CD4-positive, alpha-beta T cell treated with Interleukin-1 beta for 1 hour (primary cell): ENCODE measurements at places on chromosomes 7 and 10.

- DNase-seq: no peak
Observed at GRCh38 chr10:110960333-110960712, 40.9 kb downstream of the SHOC2 start.

- DNase-seq: no peak
Observed at GRCh38 chr7:11474902-11475585, 357.0 kb downstream of the THSD7A start.

GRCh38 chr10:124035306-124035927 lies 58.0 kb downstream of the CHST15 start:
- no peak for DNase-seq

- DNase-seq: no peak
Observed at GRCh38 chr10:102324061-102324460, 71.4 kb upstream of the NFKB2 start.

GRCh38 chr10:60142736-60143135 lies 236.4 kb upstream of the CCDC6 start:
- no peak for DNase-seq

- no peak for DNase-seq
Observed at GRCh38 chr7:91910171-91910570, 29.7 kb upstream of the MTERF1 start.

DNA sequence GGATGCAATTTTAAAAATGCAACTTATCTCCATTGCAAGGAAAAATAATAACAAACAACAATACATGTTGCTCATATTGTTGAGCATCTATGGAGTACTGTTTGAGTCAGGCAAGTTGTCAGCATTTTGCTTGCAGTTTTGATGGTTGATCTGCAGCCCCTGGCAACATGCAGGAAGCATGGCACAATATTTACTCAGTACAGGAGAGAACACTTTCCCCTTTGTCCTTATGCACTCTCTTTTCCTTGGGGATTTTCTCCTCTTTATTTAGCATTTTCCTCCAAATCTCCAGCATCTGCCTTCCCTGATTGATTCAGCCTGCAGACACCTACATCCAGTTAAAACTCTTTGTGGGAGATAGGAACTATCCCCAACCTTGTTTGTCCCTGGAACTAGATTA lies 620.5 kb upstream of the LRRN3 start:
- no peak for DNase-seq

DNA sequence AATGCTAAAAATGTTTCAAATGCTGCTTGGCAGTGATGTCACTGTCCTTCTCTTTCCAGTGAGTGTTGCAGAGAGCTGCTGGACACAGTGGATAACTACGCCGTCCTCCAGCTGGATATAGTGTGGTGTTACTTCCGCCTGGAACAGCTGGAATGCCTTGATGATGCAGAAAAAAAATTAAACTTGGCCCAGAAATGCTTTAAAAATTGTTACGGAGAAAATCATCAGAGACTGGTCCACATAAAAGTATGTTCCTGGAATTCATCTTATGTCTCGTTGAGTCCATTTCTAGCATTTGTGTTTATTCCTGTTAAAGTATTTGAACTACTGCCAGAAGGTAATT lies 25.2 kb downstream of the NUB1 start:
- DNase-seq: no peak

DNA sequence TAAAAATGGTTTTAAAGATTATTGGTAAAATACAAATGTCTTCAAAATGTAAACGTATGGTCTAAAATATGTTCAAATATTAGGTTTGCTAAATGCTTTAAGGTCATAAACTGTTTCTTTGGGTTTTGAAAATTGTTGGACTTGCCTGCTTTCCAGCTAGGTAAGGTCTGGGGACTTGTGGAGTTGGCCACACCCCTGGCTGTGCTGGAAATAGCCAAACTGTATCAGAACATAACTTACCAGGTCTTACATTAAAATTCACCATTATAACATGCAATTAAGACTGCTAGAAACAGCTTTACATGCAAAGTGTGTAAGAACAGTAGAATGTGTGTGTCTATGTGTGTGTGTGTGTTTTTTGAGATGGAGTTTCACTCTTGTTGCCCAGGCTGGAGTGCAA lies 29.7 kb upstream of the BNIP3 start:
- DNase-seq: no peak

GRCh38 chr7:1403638-1404459 lies 55.4 kb downstream of the MICALL2 start:
- DNase-seq: no peak

DNA sequence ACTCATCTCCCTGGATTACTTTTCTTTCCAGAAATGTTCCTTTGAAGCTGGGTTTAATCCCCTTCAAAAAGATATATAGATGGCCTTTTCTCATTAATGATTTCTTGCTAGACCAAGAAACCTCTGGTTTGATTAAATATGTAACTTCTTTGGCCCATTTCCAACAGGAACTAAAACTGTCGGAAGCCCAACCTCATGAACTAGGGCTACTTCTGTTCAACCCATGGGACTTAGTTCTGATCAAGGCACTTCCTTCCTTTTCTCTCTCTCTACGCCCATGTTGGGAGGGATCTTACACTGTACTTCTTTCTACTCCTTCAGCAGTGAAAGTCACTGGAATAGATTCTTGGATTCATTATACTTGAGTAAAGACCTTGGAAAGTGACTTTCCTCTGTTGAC lies 83.6 kb downstream of the TMEM106B start:
- no peak for DNase-seq

DNA sequence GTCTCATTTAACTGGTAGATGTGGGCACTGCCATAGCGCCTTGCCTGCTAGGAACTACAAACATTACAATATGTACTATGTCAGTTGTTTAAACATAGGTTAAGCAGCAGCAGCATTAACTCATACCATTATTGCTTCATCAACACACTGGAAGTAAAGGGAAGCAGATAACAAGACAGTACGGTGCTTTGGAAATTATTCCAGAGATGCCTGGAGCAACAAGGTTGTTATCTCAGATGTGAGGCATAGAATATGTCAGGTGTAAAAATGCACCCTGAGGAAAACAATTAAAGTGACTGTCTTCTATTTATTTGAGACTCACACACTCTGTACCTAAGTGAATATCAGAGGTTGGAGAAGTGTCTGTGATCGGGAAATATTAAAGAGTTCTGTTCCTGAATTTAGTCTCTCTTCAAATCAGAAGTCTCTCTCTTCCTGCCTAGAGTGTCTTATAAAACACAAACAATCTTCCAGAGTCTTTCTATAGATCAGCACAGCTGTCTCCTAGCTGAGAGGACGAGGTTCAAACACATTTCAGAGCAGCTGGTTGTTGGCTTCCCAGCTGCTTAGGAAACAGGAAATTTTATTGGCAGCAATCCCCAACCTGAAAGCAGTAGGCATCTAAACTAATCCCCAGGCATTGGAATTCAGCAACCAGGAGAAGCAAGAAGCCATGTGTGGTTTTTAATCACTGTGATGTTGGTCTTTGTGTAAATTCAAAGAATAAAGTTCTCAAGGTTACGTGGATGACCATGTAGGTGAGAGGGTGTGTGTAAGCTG lies 994.4 kb upstream of the LRRTM3 start:
- DNase-seq: no peak
